Aorta (tissue), 5 donors: ENCODE measurements at places on chromosomes 16 and 17.

- no peak overlapping the region for H3K4me3 ChIP-seq
- H3K4me1 ChIP-seq: no peaks in the 10 kb centered on the region
- H3K36me3 ChIP-seq: no peaks in the 10 kb centered on the region
- no peak overlapping the region for H3K27ac ChIP-seq
- H3K27me3 ChIP-seq: no peaks in the 10 kb centered on the region
Observed at GRCh38 chr17:36667922-36668321, 66.5 kb downstream of the MRM1 start.

DNA sequence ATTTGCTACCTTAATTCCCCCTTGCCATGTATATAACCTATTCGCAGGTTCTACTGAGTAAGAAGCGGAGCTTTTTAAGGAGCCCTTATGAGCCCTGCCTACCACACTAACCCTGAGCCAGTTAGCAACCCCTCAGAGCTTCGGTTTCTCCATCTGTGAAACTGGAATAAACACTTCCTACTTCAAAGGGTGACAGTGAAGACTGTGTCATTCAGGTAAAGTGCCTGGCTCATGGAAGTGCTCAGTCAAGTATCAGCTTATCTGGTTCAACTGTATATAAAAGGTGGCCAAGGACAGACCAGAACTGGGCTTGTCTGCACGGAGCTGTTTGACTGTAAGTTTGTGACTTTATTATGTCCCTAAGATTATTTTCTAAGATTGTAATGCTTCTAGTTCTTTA lies 31.0 kb downstream of the TXNDC11 start:
- H3K4me1 ChIP-seq: no peaks in the 10 kb centered on the region
- no peaks in the 10 kb centered on the region for H3K27me3 ChIP-seq
- no peak overlapping the region for H3K4me3 ChIP-seq

DNA sequence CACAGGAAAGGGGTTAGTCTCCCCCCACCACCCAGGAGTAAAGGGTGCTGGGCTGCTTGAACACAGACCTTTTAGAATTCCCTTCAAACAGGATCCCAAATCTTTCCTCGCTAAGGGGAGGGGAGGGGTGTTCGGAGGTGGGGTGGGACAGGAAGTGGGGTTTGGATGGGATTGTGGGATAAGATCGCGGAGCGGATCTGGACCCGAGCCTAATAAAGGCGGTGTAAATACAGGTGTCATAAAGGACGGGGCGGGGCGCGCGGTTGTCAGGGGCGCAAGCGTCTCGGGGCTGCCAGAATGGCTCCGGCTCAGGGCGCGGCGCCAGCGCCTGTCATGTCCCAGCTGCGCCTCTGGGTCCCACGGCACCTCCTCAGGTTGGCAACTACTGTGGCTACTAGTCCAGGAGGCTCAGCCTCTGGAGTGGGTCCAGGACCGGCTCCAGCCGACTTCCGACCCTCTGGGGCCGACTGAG lies 59.8 kb upstream of the FBXO47 start:
- H3K4me1 ChIP-seq: no peaks in the 10 kb centered on the region
- H3K27ac ChIP-seq: no peak overlapping the region
- H3K36me3 ChIP-seq: no peaks in the 10 kb centered on the region
- no peaks in the 10 kb centered on the region for H3K27me3 ChIP-seq

DNA sequence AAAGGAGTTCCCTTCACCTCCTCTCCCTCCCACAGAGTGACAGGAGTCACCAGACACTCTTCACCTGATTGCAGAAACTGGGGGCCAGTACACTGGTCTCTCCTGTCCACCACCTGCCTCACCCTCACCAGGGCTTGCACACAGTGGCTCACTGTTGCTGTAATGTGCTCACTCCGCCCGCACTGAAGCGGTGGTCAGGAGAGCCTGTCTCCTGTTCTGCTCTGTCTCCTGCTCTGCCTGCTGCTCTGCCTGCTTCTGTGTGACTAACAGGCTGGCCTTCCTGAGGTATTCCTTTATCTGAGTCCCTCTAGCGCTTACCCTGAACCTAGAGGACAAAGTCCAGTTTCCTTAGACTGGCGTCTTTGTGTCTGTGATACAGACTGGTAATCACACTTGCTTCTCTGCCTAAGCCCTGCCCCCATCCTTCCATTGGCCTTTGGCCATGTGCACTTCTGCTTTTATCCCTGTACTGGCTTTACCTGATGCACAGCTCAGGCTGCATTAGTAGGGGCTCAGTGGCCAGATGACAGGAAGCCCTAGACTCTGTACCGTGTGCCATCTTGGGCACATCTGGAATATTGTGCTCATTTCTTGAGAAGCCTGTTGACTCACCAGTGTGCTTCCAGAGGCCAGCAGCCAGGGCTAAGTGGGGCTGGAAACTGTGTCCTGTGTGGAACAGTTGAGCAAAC lies 13.3 kb downstream of the PROCA1 start:
- H3K27ac ChIP-seq: no peak overlapping the region
